ENCODE measurements at places on chromosomes 2 and 18.

- no peak for DNase-seq
Observed at GRCh38 chr2:120605231-120605935, 130.3 kb upstream of the GLI2 start.

- no peak for DNase-seq
Observed at GRCh38 chr2:230520061-230520874, 104.3 kb downstream of the SP100 start.

DNA sequence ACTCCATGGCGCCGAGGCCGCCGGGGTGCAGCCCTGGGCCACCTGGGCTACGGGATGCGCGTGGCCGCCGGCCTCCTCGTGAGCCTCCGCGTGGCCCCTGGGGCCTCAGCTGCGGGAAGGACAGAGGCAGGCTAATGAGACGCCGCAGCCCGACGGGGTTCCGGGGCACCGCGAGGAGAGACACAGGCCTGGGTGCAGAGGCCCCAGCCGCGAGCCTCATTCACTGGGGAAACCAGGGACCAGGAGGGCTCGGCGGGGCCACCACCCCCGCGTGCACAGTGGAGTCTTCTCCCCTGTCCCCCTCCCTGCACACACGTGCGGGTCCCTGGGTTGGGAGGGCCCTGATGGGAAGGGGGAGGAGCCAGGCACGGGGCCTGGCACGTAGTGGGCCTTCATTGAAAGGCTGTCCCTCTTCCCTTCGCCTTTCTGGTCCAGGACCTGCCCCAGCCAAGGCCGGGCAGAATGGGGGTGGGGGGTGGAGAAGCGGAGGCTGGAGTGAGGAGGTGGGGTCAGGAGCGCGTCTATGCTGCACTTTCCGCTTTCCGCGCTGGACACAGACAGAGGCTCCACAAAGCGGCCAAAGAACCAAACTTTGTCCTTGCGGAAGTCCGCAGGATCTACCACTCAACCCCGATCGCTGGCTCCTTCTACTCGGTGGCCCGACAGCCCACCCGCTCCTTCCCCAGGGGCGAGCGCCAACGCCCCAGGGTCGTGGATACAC is 9.1 kb downstream of the ALPP start:
- no peak for DNase-seq

DNA sequence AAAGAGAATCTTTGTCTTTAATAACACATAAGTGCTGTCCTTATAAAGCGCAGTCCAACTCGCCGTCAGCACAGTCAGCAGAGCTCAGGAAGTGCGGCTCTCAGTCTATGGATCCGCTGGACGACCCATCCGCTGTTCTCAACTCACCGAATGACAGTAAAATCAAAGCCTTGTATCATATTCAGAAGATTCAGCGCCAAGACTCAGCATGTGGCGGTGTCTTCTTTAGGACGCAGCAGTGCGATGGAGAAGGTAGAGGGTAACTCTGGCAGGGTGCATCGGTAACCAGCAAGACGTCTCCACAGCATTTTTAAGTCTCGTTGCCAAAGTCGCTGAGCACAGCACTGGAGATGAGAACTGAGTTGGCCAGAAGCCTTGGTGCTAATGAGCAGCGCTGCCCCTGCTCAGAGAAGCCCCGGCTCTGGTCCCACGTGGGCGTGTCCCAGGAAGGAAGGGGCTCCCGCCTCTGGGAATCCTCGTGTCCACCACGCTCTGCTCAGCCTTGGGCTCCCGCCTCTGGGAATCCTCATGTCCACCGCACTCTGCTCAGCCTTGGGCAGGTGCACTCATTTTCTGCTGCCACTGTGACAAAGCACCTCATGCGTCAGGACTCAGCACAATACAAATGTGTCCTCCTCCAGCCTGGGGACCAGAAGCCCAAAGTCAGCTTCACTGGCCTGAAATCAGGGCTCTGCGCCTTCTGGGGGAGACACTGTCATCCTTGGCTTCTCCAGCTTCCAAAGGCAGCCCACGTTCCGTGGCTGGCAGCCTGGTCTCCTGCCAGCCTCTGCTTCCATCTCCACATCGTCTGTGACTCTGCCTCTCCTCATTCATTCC is 238.0 kb upstream of the SALL3 start:
- no peak for DNase-seq

DNA sequence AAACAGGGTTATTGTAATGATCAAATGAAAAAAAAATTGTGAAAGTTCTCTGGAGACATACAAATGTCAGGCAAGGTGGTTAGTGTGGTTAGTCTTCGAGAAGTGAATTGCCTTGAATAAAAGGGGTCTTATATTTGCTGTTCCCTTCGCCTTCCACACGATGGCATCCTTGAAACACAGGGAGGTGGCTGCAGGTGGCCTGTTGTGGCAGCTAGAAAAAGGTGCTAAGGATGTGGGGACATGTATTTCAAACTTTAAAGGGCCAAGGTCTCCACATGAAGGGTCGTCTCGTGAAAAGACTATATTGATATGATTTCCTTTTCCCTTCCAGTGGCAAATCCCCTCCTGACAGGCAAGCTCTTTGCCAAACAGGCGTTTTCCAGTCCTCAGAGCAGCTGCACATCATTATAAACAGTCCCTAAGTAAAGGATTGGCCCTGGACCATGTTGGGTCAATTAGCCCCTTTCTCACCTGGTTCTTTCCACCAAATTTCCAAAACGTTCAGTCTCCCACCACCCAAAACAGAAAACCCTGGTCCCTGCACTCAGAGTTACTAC is 68.5 kb downstream of the COPS8 start:
- DNase-seq: peak; percentile 69

GRCh38 chr2:157990173-157990572 is 111.5 kb upstream of the UPP2 start:
- DNase-seq: no peak

DNA sequence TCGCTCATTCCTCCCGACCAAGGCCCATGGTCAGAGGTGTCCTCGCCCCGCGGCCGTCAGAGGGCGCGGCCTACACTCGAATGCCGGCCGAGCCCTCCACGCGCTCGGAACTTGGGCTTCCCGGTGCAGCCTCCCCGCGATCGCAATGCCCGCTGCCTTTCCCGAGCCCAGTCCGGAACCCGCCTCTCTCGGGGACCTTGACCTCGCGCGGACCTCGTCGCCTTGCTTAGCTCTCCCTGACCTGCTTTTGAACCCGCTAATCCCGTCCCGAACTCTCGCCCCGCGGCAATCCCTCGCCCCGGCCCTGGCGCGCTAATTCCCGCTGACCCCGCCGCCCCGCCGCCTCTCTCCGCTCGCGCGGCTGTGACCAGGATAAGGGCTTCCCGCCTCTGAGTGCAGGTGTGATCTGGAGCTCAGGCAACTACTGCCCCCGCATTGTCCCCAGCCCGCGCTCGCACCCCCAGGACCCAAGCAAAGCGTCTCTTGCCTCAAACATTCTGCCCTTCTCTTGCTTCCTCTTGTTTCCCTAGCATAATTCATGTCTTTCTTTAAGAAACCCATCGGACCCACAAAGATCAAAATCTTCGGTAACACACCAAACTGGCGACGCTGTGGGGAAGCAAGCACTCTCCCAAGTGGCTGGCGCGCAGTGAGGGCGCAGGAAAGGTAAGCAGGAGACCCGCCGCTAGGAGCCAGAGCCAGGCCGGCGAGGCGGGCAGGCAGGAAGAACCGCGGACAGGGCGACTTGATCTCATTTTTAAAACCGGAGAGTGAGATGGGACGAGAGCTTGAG is 46.6 kb upstream of the ATP6V1B1 start:
- no peak for DNase-seq

- no peak for DNase-seq
Observed at GRCh38 chr2:15006667-15007066, 374.1 kb downstream of the LRATD1 start.

- DNase-seq: no peak
Observed at GRCh38 chr2:151523850-151524249, 114.1 kb downstream of the RIF1 start.

DNA sequence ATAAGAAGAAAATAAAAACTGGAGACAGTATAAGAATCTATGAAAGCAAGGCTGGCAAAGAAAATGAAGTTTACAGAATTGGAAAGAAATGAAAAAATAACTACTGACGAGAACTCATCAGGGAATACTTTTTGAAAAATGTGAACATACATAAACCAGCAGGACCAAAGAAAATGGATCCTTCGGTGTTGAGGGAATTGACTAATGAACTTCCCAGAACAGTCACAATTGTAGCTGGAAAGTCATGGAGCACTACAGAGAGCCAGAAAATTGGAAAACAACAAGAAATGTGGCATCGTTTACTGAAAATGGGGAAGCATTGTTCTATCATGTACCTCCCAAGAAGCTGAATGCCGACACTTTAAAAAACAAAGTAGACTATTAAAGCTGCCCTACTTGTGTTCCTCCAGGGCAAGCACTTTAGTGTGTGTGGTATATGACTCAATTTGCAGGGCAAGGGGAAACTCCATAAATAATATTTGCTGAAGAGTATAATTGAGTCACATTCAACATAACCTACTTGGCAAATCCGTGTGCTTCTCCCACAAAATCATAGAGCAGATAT is 1221.6 kb upstream of the NRXN1 start:
- DNase-seq: no peak

GRCh38 chr18:68833756-68834155 is 35.9 kb downstream of the CCDC102B start:
- no peak for DNase-seq

DNA sequence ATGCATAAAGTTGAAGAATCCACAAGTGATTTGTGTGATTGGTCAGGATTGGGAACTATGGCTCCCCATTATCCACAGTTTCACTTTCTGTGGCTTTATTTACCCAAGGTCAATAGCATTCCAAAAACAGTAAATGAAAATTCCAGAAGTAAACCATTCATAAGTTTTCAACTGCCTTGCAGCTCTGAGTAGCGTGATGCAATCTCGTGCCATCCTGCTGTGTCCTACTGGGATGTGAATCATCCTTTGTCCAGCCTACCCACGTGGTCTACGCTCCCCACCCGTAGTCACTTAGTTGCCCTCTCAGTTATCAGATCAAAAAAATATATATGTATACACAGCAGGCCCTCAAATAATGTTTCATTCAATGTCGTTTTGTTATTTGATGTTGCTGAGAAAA is 89.0 kb upstream of the DLGAP1 start:
- DNase-seq: no peak

DNA sequence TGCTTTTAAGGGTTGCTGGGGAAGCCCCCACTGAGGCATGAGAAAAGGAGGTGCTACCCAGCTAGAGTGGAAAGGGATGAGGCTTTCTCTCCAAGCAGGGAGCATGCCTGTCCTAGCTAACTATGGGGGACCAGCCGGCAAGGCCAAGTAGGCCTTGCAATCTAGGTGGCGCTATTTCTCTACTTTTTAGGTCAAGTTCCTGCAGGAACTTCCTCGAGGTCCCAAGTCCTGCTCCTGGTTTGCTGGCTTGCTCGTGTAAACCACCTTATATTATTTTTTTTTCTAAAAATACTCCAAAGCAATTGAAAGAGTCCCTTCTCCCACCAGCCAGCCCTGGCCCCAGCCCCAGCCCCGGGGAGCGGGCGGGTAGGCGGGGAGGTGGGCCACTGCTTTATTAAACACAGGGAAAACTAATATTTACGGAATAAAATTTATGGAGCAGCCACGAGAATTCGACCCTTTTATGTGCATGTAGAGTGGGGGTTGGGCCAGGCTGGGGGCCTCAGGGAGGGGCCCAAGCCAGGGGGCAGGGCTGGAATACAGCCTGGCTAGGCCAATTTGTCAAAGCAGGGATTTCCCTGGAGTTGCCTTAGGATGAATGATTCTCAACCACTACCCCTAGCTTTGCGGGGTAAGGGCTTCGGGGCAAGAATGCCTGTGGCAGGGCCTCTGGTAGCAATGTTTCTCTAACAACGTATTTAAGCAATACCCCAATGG is 12.8 kb upstream of the IHH start:
- DNase-seq: peak; percentile 71
